ENCODE measurements at places on chromosomes 4 and X.

GRCh38 chr4:77268108-77268507 is 111.1 kb downstream of the CCNG2 start:
- no peak for DNase-seq

- no peak for DNase-seq
Measured at GRCh38 chrX:71867680-71868079, 43.0 kb upstream of the NHSL2 start.

- no peak for DNase-seq
Measured at GRCh38 chrX:40109288-40110008, 11.7 kb upstream of the BCOR start.

DNA sequence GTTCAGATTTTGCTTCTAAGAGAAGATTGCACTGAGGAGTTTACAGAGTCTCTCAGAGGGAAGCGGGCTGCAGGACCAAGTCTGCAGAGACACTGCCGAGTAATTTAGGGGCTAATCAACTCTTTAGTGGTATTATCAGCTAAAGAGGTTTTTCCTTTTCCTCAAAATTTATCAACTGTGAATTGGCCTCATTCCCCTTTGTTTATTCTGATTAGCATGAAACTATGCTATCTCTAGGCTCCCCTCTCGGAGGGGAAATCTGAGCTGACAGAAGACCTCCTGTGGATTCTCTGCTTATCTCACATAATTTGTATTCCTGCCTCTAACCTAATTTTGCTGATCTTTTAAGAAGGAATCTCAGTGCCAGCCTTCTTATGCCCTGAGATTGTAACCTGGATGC is 201.0 kb downstream of the DCTD start:
- no peak for DNase-seq

DNA sequence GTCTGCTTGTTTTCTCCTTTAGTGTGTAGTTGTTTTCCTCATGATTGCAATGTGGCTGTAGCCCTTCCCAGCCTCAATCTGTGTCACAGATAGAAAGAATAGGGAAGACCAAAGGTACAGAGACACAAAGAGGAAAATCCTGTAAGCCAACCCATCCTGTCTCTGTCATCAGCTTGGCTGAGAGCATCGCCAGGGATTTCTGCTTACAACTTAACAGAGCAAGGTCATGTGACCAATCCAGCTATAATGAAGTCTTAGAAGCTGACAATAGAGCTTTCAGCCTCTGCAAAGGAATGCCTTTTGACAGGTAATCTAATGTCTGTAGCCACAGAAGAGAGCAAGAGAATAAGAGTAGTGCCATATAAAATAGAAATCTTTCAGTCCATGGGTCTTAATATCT is 1598.0 kb upstream of the AGA start:
- DNase-seq, result no peak

GRCh38 chrX:40434947-40435346 is 145.8 kb upstream of the ATP6AP2 start:
- DNase-seq, result no peak

GRCh38 chrX:29535212-29536162 is 679.9 kb upstream of the MAGEB2 start:
- DNase-seq, result no peak

DNA sequence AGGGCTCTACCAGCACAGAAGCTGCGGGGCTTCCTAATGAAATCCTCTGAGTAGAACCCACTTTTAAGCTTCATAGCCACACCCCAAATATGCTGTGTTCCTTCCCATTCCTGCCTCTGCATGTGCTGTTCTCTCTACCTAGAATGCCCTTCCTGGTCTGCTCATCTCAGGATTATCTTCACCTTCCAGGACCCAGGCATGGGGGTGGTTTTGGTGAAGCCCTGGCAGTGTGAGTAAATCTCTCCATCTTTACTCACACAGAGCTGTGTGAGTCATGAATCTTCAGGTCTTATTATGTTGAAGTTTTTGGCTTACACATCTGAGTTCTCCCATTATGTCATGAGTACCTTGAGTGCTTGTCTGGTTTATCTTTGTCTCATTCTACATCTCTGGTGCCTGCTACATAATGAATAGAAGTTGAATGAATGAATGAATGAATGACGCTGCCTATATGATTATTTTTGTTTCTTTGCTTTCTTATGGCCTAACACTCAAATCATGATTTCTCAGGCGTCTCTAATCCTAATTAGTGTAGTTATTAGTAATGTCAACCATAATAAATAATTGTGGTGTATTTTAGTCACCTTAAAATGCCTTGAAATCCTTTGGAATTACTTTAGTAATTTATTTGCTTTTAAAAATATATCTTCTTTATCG is 41.9 kb downstream of the HADH start:
- no peak for DNase-seq

DNA sequence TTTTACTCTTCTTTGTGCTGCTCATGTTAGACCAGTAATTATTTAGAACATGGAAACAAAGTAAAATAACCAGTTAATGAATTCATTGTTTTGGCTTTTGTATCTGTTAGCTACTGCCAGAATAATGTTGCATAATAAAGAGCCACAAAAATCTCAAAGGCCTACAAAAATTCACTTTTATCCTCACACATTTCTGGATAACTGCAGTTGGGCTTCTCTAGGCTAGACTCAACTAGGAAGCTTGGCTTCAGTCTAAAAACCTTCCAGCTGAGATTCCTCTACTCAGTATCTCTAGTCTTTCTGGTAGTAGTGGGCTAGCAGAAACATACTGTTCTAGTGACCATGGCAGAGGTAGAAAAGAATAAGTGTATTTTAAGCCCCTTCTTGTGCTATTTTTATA is 73.0 kb downstream of the FAT4 start:
- no peak for DNase-seq

- DNase-seq, result no peak
Measured at GRCh38 chr4:3290476-3290875, 2.3 kb upstream of the RGS12 start.

DNA sequence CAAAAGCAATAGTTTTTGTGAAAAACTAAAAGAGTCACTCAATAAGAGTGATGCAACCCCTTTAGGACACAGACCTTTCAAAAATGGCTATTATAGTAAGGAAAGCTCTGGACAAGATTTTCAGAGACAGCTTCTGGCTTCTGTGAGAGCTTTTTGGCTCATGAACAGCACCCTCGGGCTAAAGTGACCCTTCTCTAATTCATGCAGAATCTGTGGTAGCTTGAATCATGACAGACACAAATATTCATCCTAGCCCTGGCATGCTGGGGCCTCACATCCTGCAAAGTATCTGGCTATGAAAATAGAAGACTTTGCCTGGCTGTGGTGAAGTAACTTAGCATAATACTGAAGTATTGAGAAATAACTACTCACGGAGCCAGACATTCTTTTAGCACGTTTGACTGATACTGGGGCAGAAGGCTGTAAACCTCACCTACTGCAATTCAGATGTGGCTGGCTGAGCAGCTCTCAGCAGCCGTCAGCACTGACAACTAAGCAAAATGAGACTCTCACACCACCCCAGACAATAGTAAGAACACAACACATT is 327.3 kb downstream of the MAPK10 start:
- no peak for DNase-seq

GRCh38 chrX:38612281-38612680 is 50.9 kb downstream of the TSPAN7 start:
- no peak for DNase-seq

- no peak for DNase-seq
Measured at GRCh38 chrX:39293203-39293602, 491.9 kb downstream of the MID1IP1 start.

- DNase-seq, result no peak
Measured at GRCh38 chr4:100492129-100492528, 25.7 kb downstream of the EMCN start.

GRCh38 chr4:84529169-84529751 is 30.2 kb upstream of the NKX6-1 start:
- no peak for DNase-seq

DNA sequence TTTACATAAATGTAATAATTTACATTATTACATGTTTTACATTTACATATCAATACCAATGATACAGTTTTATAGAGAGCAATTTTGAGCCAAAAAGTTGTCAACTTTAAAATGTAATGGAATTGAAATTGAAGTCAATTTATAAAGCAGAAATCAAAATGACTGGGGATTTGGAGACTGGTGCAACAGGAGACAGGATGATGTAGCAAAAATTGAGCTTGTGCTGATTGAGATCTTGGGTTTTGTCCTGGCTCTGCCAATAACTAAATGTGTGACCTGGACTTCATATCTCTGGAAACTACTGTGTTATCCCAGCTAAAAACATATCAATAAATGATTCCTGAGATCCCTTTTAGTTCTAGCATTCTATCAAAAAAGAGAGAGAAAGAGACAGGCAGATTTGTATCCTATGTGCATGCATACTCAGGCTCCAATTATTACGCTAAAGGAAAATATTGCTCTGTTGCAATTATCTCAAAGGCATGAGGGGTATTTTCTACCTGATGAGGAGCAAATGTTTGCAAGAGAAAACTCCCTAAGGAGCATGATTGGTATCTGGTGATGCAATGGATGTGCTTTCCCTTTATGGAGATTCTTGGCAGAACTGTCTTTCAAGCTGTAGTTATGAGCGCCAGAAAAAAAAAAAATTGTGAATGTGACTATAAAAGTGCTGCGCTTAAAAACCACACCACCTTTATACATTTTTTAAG is 14.7 kb downstream of the EXOC1L start:
- DNase-seq, result no peak

GRCh38 chr4:37666625-37667071 is 19.5 kb downstream of the RELL1 start:
- DNase-seq, result no peak

DNA sequence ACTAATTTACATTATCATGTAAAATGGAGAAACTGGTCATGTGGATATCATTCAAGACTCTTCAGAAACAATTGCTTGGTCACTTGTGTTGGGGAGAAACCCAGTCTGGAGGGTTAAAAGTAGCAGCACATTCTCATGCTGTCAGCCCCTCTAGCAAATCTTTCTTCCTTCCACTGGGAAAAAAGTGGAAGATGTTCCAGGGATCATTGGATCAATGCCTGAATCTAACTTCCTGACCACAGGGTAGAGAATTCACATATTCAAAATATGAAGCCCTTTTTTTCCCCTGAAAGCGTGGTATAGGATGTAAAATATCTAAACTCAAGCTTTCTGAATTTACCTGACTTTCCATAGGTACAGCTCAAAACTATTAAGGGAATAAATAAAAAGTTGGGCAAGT is 98.0 kb downstream of the CXCL13 start:
- no peak for DNase-seq

DNA sequence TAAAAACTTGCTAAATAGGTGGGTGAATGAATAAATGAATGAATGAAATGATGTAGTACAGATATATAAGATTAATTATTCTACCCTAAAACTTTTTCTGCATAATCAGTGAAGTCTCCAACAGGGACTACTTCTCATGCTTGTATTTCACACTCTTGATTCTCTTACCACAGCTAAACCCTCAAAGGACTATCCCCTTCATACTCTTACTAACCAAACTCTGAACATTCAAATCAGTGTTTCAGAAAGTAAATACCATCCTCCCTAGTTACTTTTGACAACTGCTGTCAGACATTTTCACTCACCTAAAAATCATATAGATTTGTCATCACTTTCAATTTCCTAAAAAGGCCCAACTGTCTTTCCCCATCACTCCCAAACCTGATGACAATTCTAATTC is 234.3 kb upstream of the HHIP start:
- no peak for DNase-seq

DNA sequence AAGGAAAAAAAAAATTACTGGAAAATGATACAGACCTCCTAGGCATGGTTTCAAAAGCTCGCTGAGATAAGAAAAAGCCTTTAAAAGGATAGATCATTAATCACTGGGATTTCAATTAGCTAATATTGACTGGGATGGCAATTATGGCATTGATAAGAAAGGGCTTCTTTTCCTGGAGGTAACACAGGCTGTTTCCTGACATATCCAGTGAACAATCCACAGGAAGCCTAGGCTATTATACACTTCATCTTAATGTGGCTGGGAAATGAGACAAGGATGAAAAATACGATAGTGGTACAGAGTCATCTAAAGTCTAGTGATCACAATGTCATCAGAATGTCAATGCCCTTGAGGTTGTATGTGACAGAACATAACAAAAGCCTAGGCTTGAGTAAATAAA is 1579.3 kb downstream of the C4orf33 start:
- DNase-seq, result no peak

- DNase-seq, result no peak
Measured at GRCh38 chr4:67500373-67500772, 44.9 kb downstream of the CENPC start.

DNA sequence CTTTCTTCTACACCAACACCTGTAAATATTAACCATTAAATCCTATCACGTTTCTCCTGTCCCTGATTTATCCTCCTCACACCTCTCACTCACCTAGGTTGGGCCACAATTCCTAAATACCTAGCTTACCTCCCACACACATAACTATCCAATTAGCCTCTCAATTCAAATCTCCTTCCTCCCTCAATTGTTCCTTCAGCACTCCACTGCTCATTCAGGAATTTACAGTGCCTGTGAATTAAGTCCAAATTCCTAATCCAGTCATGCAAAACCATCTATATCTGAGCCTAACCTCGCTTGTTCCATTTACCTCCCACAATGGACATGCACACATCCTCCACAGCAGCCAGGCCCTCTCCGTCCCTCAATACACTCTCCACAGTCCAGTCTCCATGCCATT is 17.5 kb downstream of the ANXA5 start:
- no peak for DNase-seq

- DNase-seq, result no peak
Measured at GRCh38 chr4:71683309-71683708, 100.6 kb downstream of the GC start.

Data from NCI-H524 treated with DMSO at 0.1 percent for 48 hours (cell line).